Spinal cord (tissue), 10 donors: ENCODE measurements at places on chromosomes 16 and 17.

DNA sequence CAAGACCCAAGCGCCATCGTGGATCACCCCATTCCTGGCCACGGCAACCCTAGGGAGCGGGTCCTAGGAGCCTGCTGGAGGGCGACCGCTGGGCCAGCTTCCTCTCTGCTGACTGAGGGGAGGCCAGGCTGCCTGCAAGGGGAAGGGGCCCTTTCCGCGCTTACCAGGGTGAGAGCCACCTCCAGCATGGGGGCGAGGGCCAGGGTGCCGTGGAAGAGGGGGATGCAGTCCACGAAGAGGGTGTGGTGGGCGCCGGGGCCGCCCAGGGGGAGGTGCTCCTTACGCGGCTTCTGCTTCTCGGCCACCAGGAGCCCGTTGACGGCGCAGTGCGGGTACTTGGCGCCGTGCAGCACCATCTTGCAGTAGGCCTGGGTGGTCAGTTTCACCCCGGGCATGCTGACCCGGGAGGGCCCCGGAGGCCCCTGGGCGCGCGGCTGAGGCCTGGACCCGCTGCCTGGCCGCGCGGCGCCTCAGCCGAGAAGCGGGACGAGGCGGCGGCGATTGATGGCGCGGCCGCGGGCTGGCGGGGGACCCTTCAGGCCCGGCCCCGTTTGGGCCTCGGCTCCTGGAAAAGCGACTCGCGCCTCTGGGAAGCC is 345 bp downstream of the EMC8 start:
- no peak for DNase-seq

DNA sequence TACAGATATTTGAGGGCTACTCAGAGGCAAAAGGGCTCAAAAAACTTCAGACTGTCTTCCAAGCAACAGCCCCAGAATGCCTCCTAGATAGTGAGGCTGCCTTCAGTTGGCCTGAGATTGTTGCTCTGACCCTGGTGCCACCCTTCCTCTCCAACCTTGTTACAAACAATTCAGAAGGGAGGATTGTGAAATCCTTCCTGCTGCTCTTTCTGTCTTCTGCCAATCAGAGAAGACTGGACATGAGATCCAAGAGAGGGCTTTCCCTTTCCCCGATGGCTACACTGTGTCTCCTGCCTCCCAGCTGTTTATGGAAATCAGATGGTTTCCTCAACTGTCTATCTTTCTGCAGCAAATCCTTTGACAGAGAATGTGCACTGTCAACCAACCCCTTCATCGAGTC is 419.9 kb downstream of the CDH13 start:
- DNase-seq: no peak

DNA sequence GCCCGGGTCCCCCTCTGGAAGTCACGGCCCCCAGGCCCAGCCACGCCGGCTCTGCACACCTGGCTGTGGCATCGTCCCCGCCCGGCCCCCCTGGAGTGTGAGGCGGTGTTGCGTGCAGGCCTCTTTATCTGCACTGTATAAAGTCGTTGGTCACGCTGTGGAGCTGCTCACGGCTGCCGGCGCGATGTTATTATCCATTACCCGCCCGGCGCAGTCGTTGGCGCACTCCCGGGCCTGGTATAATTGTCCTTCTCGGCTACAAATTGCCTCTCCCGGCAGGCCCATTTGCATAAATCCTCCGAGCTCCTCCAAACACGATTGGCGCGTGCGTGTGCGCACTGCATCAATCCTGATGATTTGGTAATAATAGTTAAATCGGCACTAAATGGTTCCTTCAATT is 57.8 kb downstream of the BAHCC1 start:
- no peak for DNase-seq

GRCh38 chr16:50622643-50623369 is 58.3 kb downstream of the SNX20 start:
- no peak for DNase-seq

DNA sequence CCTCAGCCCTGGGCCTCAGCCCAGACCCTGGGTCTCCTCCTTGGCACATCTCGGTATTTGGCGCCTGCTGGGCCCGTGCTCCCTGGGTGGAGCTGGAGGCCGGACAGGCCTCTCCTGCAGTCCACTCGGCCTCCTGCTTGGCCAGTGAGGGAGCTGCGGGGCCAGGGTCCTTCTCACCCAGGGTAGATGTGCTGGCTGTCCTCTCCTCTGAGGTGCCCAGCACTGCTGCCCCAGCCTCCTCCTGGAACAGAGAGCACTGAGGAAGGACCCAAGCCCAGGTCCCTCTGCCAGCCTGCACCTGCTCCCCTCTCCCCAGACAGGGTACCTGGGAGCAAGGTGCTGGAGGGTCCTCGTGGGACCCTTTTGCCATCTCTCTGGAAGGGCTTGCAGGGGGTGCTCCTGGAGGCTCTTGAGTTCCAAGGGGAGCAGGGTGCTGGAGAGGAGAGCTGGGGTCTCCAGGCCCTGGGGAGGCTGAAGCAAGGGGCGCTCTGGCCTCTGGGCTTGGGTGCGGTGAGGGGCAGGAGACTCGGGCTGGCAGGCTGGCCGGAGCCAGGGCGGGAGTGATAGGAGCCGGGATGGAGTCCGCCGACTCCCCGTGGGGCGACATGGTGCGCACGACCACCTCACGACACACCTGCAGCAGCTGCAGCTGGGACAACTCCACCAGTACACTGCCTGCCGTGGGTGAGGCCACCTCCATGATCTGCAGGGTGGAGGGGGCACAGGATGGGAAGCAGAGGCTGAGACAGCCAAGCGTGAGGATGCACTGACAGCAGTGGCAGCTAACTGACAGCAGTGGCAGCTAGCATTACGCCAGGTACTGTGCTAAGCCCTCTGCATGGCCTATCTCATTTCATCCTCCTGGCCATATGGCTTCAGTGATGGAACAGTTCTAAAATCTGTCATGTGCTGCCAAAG is 17.8 kb downstream of the TSPOAP1 start:
- DNase-seq: no peak

DNA sequence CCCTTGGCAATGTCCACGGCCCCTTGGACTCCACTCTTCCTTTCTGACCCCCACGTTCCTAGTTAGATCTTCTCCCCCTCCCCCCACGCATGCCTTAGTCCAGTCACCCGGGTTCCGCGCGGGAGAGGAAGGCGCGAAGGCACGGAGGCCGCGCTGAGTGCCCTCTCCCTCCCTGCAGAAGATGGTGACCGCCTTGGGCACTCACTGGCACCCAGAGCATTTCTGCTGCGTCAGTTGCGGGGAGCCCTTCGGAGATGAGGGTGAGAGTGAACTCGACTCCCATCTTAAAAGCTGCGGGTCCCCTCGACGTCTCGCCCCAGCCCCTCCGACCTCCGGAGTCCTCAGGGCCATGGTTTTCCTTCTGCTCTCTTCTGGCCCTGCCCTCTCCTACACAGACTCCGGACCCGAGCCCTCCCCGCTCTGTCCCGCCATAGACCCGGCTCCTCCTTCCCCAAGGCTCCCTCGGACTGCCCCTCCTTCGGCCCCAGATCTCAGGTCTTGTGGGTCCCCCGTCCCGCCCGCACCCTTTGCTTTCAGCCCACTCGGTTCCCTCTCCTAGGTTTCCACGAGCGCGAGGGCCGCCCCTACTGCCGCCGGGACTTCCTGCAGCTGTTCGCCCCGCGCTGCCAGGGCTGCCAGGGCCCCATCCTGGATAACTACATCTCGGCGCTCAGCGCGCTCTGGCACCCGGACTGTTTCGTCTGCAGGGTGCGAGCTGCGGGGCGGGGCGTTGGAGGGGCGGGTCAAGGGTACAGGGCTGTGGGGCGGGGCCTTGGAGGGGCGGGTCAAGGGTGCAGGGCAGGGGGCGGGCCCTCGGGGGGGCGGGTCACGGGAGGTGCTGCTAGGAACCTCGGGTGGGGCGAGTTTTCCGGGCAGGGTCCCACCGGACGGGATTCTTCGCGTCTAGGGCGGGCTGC is 4.6 kb downstream of the TGFB1I1 start:
- DNase-seq: no peak

- no peak for DNase-seq
Measured at GRCh38 chr17:50169121-50169764, 3.4 kb downstream of the SGCA start.

- no peak for DNase-seq
Measured at GRCh38 chr16:73427164-73427563, 379.2 kb upstream of the ZFHX3 start.

DNA sequence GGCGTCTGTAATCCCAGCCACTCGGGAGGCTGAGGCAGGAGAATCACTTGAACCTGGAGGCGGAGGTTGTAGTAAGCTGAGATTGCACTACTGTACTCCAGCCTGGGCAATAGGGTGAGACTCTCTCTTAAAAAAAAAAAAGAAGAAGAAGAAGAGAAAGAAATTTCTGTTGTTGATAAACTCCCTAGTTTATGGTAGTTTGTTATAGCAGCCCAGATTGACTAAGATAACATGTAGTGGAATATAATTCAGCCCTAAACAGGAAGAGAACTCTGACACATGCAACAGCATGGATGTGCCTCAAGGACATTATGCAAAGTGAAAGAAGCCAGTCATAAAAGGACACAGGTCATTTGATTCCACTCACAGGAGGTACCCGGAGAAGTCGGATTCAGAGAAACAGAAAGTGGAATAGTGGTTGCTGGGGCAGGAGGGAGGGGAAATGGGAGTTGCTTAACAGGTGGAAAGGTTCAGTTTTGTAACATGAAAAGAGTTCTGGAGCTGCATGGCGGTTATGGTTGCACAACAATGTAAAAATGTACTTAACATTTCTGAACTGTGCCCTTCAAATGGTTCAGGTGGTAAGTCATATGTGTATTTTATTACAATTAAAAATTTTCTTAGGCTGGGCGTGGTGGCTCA is 26.0 kb upstream of the PRM1 start:
- DNase-seq: no peak

DNA sequence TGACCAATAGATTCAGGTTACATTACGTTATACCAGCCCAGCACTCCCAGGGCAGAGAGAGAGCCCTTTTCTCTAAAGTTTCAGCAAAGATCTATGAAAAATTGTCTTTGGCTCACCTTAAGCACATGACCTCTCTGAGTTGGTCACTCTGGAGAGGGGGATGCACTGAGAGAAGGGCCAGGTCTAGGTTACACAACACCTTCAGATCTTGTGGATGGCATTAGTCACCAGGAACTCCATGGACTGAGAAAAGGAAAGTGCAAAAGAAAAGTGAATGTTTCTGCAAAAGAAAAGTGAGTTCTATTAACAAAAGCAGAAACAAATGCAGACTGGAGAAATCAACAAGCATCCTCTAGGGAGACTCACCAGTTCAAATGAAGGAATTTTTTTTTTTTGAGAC is 253.3 kb upstream of the SALL1 start:
- no peak for DNase-seq

- no peak for DNase-seq
Measured at GRCh38 chr17:44792276-44792675, 33.5 kb downstream of the ADAM11 start.

GRCh38 chr16:55703003-55704001 is 47.5 kb downstream of the SLC6A2 start:
- peak; percentile 92 for DNase-seq

- DNase-seq: peak; percentile 65
Measured at GRCh38 chr17:1491443-1492248, 840 bp downstream of the MYO1C start.

DNA sequence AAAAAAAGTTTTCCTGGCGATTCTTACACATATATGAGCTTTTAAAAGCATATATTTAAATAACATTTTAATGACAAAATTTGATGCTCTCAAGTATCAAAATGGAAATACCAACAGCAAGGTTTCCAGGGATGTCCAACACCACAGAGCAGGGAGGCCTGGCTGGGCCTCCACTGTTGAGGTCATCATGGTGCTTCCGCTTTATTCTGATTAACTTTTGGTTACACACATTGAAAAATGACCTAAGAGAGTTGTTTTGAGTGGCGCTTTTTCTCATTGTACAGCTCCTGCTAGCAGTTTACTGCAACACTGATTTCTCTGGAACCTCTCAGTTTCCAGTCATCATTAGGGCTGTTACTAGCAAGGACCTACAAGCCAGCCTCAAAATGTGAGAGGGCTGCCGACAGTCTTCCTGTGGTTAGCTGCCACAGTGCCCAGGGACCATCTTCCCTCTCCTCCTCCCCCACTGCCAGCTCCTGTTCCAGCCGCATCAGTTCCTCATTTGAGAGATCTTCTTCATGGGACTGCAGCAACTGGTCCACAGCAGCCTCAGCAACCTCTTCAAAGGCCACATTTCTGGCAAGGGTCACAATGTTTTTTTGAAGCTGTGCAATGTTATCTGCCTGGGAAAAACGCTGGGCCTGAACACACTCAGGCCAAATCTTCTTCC is 21.3 kb downstream of the DEF8 start:
- DNase-seq: no peak

- no peak for DNase-seq
Measured at GRCh38 chr17:70278844-70279462, 109.6 kb downstream of the KCNJ2 start.

DNA sequence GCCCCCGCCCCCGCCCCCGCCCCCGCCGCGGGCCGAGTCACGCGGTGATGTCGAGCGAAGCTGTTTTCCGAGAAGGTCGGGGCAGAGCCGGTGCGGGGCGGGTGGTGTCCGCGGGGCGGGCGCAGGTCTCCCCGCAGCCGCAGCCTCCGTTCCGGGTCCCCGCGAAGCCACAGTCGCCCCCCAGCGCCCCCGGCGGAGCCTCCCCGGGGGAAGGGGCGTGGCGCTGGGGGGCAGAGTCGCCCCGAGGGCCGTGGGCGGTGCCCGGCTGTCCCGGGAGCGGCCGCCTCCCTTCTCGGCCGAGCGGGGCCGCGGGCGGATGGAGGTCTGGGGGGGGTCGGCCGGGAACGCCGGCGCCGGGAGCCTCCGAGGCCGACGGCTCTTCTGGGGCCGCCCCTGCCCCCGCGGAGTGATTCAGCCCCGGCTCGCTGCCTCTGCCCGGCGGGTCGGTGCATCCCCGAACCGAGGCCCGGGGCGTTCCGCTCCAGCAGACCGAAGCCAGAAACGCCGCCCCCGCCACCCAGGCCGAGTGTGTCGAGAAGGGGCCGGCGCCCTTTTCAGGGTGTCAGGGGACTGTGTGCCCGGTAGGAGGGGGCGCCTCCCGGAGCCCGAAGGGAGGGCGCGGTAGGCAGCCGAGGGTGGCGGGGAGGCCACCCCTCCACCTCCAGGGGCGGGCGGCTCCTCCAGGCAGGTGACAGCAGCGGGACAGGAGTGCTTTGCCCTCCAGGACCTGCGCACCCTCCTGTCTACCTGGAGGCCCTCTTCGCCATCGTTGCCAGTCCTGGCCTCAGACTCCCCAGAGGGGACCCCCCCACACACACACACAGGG is 1.7 kb downstream of the METRNL start:
- no peak for DNase-seq

DNA sequence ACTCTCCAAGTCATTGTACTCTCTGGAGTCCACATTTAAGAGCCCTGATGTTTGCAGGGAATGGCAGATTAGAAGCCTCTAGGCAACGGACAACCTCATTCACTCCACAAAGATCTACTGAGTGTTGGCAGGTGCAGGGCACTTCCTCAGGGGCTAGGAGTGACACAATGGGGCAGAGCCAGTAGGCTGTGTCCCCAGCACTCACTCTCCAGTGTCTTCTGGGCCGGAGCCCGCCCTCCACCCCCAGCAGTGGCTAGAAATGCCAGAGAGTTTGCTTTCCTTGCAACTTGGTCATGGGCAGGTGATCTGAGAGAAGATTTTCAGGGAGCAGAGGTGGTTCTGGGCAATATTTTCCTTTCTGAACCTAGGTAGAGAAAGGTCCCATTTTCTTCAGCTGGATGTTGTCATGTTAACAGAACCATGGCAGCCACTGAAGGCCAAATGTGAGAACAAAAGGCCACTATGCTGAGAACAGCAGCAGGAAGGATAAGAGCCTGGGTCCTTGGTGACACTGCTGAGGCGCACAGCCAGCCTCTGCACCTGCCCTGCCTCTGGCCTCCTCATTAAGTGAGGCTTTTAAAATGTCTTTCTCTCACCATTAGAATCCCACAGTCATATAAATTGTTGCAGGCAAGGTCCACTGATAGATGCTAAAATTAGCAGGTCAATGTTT is 96.2 kb downstream of the USP31 start:
- DNase-seq: no peak

GRCh38 chr17:82487910-82488309 is 29.4 kb downstream of the NARF start:
- no peak for DNase-seq

GRCh38 chr17:17456251-17456650 is 20.5 kb upstream of the MED9 start:
- no peak for DNase-seq
